ENCODE measurements at places on chromosomes 5 and 9.
A peak's percentile ranks its signal among the peaks of the same experiment; 100 is the strongest.

- DNase-seq: no peak
Observed at GRCh38 chr5:172871536-172871935, 37.5 kb downstream of the ERGIC1 start.

- DNase-seq: peak; percentile 5
Observed at GRCh38 chr5:93995126-93995621, 253.8 kb upstream of the POU5F2 start.

- DNase-seq: no peak
Observed at GRCh38 chr5:88879724-88880123, 3.3 kb downstream of the MEF2C start.

DNA sequence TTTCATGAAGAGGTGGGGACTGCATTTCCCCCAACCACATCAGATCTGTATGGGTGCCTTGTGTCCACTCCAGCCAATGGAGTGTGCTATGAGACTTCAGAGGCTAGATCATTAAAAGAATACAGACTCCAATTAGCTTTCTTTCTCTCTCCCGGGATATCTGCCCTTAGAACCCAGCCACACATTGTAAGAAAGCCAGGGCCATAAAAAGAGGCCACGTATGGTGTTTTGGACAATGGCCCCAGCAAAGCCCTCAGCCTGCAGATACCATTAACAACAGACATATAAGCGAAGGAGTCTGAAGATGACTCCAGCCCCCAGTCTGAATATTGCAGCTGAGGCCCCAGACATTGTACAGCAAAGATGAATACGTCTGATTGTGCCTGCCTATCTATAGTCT, 21.5 kb downstream of the IL6ST start:
- no peak for DNase-seq

GRCh38 chr5:116970318-116970717, 395.7 kb upstream of the SEMA6A start:
- DNase-seq: peak; percentile 1

DNA sequence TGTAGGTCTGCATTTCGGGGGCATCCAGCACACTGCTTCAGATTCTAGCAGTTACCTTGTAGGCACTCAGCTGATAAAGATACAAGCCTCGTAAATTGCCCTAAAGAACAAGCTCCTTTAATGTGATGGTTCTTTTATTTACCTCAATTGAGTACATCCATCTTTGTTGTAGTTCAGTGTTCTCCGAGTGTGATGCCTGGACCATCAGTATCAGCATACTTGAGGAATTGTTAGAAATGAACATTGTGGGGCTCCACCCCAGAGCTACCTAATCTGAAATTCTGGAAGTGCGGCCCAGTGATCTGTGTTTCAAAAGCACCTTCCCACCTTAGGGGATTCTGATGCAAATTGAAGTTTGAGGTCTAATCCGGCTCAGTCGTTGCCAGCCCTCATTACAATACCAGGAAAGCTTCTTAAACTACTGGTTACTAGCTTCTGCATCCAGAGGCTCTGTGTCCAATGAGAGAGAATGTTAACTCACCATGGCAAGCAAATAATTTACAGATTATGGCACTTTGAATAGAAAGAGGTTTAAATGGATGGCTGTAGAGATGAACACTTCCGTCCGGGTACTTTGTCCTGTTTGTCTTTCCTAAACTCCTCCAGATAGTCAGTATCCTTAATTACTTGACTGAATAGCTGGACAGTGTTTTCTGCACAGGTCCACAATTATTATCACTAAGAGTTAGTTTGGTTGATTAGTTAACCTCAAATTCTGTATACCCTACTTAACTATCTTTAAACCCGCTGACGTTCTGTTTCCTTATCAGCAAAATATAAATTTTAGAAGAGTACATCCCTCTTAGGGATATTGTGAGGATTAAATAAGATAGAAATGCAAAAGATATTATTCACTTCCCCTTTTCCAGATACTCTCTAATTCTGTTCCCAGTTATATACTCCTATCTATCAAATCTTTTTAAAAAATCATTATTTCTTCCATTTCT, 47.9 kb downstream of the RAI14 start:
- DNase-seq: no peak

DNA sequence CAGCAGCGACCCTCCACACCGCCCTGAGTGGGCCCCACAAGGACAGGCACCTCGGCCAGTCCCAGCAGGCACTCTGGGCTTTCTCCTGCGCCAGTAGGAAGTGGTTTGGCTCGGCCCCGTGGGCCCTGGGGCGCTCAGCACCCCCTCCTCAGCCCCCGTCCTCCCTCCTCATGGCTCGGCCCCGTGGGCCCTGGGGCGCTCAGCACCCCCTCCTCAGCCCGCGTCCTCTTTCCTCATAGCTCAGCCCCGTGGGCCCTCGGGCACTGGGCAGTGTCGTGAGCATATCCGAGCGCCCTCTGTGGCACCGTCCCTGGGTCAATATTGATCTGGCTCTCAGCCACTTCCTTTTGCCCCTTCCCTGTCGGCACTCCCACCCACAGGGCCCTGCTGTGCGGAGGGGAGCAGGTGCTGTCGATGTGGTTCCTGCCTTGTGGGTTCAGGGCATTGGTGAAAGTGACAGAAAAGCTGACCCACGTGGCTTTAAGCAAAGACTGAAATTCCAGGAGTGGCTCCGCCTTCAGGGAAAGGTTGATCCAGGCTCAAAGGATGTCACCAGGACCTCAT, 5.5 kb upstream of the SCGB3A1 start:
- DNase-seq: no peak

DNA sequence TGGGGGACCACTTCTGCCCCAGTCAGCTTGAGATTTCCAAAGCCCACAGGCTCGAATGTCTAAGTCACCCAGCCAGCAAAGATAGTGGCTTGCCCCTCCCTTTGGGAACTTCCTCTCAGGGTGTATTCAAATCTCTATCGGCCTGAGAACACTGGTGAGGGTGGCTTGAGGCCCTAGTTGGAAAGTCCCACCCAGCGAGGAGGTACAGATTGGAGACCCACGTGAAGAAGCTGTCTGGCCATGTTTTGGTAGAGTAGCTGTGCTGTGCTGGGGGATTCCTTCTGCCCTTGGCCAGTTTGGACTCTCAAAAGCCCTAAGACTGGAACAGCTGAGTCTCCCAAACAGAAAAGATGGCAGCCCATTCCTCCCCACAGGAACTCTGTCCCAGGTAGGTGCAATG, 172.7 kb upstream of the RIOK2 start:
- no peak for DNase-seq

GRCh38 chr9:91933556-91934352, 16.3 kb downstream of the ROR2 start:
- no peak for DNase-seq

DNA sequence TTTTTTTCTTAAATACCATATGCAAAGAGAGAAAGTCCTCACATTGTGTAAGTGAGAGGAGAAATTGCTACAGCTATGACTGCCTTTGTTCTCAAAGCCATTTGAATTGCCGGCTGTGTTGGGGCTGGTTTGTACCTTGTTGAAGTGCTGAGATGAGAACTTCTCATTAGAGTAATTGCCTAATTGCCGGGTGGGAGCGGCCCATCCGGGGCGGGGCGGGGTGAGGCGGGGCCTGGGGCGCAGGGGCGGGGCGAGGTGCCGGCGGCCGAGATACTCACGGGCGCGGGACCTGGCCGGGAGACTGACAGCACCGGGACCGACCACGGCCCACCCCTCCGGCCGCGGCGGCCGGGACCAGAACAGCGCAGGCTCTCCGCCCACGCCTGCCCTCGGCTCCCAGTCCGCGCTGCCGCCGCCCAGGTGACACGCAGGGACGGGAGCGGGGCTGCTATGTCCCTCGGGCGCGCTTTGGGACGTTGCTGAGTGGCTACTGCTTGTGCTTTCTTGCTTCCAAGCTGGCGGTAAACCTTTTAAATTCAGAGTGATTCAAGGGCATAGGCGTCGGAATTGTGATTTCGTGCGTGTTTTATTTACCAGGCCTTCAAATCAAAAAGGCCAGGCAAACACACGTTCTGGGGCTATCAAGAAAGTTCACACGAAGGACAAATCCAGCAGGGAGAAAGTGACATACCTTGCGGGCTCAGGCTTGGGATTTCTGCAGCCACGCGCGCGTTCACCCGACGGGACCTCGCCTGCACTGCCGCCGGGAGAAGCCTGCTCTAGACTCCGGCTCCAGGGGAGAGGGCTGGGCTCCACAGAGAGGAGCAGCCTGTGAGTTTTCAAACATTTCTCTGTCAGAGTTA, 269.1 kb downstream of the FANCC start:
- DNase-seq: peak; percentile 57

DNA sequence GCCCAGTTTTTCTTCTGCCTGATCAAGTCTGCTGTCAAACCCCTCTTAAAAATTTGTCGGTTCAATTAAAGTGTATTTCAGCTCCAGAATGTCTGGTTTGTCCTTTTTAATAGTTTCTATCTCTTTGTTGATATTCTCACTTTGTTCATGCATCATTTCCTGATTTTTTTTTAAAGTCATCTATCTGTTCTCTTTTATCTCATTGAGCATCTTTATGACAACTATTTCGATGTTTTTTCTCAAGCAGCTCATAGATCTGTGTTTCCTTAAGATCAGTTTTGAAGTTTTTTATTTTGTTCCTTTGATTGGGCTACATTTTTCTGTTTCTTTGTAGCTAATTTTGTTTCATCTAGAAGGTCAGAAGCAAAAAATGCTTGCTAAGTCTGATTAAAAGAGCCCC, 53.7 kb downstream of the FGD3 start:
- no peak for DNase-seq

- DNase-seq: no peak
Observed at GRCh38 chr5:75322066-75322465, 15.0 kb upstream of the HMGCR start.

GRCh38 chr5:76351577-76351976, 51.5 kb upstream of the IQGAP2 start:
- DNase-seq: no peak

- no peak for DNase-seq
Observed at GRCh38 chr5:79573983-79574890, 38.0 kb upstream of the TENT2 start.

- no peak for DNase-seq
Observed at GRCh38 chr5:179287631-179288030, 57.6 kb downstream of the ADAMTS2 start.

DNA sequence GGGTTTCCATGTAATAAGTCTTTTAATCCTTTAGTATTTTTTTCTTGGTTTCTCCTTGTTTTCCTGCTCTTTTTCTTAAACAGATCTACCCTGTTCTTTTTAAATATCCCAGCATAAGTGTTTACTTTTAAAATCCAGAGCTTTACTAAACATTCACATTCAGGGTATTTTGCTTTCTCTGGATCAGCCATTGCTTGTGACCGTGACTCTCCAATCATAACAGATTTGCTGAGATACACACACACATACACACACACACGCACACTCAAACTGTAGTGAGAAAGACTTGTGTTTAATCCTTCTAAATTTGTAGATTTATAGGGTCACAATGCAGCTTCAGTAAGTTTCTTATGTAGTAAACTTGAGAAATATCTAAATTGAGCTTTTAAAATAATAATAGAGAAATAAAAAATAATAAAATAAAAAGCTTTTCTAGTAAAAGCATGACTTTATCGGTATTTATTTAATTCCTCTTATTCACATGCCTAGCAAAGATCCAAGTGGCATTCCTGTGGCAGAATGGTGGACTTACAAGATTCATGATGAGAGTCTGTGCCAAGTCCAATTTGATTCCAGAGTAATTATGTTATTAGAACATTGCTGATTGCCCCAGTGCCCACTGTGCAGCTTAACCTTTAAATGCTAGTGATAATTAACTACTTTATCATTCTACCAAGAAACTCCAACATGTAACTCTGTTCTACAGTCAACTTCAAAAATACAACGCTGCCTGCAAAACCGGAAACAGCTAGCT, 129.0 kb downstream of the TLE4 start:
- no peak for DNase-seq

DNA sequence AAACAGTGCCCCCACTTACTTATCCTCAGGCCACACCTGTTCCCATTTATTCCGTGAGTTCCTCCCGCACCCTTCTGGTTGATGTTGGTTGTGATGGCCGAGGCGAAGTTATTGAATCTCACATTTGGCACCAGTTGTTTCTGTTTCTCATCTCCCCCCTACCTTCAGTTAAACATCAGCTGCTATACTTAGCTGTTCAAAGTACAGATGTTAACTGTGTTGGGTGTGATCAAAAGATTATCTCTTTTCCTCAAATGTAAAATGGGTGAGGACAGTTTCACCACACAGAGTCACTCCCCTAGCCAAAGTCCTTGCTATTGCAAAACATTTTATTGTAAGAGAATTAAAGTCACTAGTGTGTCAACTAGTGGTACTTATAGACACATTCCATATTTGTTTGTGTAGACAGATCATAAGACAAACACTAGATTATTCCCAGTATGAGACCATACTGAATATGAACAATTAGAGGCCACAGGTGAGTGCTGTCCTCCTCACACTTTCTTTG, 43.2 kb upstream of the PRSS3 start:
- no peak for DNase-seq

DNA sequence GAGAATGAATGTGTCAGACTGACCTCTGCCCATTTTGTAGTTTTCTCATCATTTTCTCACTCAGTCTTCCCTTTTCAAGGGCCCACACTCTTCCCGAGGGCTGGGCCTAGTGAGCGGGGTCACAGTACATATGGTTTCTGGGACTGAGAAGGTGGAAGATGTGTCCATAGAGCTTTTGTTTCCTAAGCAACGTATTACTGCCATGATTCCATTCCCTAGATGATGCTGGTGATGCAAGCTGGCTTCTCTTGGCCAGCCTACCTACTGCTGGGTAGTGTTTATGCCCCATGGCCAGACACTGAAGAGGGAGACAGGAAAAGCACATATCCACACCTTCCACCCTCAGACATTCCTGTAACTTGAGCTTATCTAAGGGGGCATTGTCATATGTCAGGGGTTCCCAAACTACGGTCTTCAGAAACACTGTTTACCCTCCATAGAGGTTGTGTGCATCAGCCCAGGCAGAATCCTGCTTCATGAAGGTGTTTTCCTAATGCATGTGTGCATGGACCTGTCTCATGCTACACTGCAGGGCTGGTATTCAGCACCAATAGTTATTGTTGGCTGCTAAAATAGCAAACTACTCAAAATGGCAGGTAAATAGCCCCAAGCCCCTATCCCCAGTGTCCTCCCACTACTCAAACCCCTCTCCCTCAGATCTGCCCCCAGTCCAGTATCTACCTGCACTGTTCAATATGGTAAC, 9.5 kb downstream of the IRF1 start:
- no peak for DNase-seq

GRCh38 chr5:74239261-74239660, 401.3 kb downstream of the ENC1 start:
- no peak for DNase-seq

GRCh38 chr9:93320591-93321219, 130.8 kb upstream of the FAM120A start:
- DNase-seq: no peak
